ENCODE measurements at places on chromosomes 6 and 20.

GRCh38 chr6:42507195-42507594 lies 55.5 kb upstream of the TRERF1 start:
- no peak for DNase-seq

- DNase-seq, result no peak
These were observed 75.6 kb upstream of the RNF24 start for GRCh38 chr20:4090756-4091489.

- peak; percentile 79 for DNase-seq
These were observed 54.4 kb downstream of the GOPC start for GRCh38 chr6:117547688-117548621.

GRCh38 chr6:32627249-32627648 lies 10.0 kb upstream of the HLA-DQA1 start:
- DNase-seq, result no peak
